Muscle of arm (tissue), 14 donors: ENCODE measurements at places on chromosomes 3 and 15.

GRCh38 chr3:150911771-150912170 is 6.5 kb upstream of the MINDY4B start:
- DNase-seq, result no peak

DNA sequence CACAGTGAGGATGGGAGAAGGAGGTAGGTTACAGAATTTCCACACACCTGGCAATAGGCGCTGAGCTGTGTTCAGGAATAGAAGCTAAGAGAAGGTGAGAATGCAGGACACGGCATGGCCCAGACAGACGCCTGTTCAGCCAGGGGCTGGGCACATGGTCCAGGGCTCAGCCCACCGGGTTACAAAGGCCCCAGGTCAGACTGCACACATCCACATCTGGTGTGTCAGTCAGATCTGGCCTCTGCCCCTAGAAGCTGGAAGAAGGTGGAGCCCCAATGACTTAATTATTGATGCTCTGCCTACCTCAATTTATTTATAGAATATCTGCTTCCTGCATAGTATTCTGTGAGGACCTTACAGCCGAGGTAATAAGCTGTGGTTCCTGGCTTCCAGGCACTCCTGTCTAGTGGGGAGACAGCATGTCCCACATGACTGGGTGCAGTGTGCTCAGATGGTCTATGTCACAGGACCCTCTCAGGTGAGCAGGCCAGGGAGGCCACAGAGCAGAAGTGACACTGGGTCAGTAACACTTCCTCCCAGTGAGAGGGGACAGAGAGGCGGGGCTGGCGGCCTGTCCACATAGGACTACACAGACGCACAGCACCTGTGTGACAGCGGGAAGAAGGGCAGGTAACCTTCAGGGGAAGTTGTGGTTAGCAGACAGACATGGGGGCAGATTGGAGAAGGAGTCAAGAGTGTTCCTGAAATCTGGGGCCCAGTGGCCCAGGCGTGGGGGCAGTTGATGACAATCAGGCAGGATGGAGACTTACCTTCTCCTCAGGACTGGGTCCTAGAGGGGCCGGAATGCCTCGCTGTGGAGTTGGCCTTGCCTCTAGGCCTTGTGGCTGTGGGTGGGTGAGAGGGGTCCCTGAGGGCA is 38.6 kb upstream of the PLXNA1 start:
- no peak for DNase-seq

GRCh38 chr3:38374221-38374620 is 27.6 kb downstream of the XYLB start:
- DNase-seq, result no peak

GRCh38 chr3:111952086-111952485 is 26.7 kb upstream of the ABHD10 start:
- DNase-seq, result no peak

DNA sequence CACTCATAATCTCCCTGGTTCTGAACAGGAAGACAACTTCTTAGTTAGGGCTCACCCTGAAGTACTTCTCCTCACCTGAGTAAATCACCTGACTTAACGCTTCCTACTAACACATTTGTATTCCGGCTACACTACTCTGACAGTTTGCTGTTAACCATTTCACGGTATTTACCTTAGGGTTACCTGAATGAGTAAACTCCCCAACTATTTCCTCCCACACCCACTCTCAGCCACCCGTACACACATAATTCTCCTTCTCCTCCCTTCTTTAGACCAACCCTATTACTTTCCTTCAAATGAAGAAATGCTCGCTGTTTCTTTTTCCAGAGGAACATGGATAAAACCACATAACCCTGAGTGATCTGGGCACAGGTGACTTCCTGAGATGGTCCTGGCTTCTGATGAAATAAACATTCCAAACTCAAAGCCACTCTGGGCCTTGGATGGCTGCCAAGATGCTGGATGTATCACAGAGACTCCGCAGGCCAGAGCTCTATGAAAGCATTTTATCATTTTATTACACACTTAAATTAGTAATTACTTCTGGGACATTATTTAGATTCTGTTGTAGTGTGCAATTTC is 183.6 kb upstream of the ATP11B start:
- DNase-seq, result no peak
